ENCODE measurements at places on chromosomes 12 and 14. TPM values are rescaled to one million over a fixed set of nuclear protein-coding genes. Genes with fewer than 3 reads are reported as not detected.

Gene SMCO2
- total RNA-seq, result not detected

DNA sequence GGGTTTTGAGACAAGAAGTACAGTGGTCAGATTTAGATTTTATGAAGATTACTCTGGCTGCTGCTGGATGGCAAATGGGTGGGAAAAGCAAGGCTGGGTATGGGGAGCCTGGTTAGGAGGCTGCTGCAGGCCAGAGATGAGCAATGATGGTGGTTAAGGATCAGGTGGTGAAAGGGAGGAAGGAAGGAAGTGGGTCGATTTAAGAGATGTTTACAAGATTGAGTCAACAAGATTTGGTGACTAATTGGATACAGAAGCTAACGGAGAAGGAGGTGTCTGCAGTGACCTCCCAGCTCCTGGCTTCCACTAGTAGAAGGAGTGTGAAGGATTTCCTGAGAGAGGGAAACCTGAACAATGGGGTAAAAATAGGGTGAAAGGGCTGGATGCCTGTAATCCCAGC is 18.7 kb downstream of the NOS1 start:
- no peak for DNase-seq

Gene IAPP
- not detected for total RNA-seq

Gene NTS
- 0.09 TPM for total RNA-seq

GRCh38 chr12:55934773-55935172 is 3.8 kb downstream of the DGKA start:
- no peak for DNase-seq

Gene ZNF268
- 22.9 TPM for total RNA-seq

DNA sequence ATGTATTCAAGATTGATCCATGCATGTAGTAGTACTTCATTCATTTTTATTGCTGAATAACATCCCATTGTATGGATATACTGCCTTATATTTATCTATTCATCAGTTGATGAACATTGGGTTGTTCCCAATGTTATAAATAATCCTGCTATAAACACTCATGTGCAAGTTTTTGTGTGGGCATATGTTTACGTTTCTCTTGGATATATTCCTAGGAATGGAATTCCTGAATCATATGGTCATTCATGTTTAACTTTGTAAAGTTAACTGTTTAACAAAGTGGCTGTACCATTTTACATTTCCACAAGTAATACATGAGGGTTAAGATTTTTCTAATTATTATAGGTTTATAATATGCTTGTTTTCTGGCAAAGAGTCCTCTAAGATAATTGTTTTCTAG is 1568.2 kb upstream of the SEL1L start:
- DNase-seq, result no peak

GRCh38 chr12:72139411-72139810 is 132.8 kb upstream of the TRHDE start:
- DNase-seq, result no peak

DNA sequence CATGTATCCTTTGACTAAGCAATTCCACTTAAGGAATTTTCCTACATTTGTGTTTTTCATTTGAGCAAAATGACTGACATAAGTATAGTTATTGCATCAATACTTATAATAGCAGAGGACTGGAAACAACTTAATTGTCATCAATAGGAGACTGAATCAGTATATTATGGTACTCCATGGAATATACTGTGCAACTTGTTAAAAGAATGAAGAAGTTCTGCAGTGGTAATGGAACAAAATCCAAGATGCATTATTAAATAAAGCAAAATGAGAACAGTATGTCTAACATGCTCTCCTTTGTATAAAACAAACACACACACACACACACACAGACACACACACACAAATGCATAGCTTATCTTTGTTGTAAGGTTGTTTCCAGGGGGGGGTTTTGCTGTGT is 303.1 kb downstream of the RAD51B start:
- DNase-seq, result no peak

- DNase-seq, result no peak
These were observed 435.0 kb upstream of the STXBP6 start for GRCh38 chr14:25484906-25485305.

GRCh38 chr14:23521785-23522640 is 29.6 kb downstream of the ZFHX2 start:
- no peak for DNase-seq

Gene KRT73
- not detected for total RNA-seq

Gene RASAL1
- not detected for total RNA-seq

- DNase-seq, result no peak
These were observed 9.7 kb downstream of the TNS2 start for GRCh38 chr12:53059434-53060063.

DNA sequence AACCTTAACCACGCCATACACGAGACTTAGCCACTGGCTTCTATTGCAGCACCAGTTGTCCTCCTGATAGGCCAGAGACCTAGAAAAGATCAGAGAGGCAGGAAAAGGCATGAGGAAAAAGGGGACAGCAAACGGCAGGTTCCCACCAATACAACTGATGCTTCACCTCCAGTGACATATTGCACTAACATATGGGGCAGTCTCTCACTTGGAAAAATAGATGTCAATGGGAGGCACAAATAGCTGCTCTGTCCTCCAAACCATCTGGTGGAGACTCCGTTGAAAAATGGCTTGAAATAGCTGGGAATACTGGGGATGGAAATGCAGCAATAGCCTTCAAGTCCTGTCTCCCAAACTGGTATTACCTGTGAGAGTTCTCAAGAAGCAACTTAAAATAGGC is 20.3 kb downstream of the SLC8A3 start:
- DNase-seq, result no peak

Gene GRIP1
- 0.90 TPM for total RNA-seq

Gene CNTN1
- 0.27 TPM for total RNA-seq

GRCh38 chr12:123034865-123035264 is 54.4 kb downstream of the ARL6IP4 start:
- DNase-seq, result peak; percentile 34

DNA sequence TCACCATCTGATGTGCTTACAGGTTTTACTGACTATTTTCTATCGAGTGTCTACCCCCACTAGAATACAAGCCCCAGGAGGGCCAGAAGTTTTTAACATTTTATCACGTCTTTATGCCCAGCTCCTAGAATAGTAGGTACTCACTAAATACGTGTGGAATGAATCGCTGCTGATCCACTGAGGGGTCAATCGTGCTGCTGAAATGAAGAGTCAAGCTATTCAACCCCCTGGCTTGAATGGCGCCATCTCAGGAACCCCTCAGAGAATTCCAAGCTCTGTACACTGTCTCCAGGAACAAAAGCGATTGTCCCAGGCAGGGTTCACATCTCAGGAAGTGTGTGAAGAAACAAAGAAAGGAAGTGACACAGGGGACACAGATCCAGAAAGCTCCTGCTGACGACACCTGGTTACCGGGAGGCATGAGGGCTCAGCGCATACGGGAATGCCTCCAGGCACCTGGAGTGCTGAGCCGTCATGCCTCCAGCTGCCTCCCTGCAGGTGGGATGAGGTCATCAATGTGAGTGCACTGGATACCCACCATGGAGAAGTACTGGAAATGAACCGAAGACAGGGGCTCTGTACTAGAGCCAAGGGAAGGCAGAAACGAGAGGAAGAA is 45.6 kb downstream of the PITPNM2 start:
- no peak for DNase-seq

- no peak for DNase-seq
These were observed 119.2 kb upstream of the EVL start for GRCh38 chr14:99945732-99946651.

- no peak for DNase-seq
These were observed 15.4 kb upstream of the PPM1H start for GRCh38 chr12:62950317-62950716.

Gene SOAT2
- not detected for total RNA-seq

- no peak for DNase-seq
These were observed 14.2 kb upstream of the DYRK2 start for GRCh38 chr12:67634303-67634761.

DNA sequence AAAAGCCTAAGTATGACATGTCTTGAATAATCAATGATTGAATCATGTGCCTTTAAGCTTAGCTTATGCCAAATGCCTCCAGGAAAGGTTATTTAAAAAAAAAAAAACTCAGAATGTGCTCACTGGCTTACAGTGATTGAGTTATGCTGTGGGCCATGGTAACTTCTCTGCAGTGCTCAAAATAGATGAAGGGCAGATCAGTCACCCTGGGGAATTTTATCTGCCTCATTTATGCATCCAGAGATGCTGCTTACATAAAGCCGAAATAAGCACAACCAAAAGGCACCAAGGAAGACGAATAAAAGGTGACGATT is 118.7 kb upstream of the MDM1 start:
- no peak for DNase-seq

GRCh38 chr12:117279606-117280005 is 81.8 kb downstream of the NOS1 start:
- no peak for DNase-seq

DNA sequence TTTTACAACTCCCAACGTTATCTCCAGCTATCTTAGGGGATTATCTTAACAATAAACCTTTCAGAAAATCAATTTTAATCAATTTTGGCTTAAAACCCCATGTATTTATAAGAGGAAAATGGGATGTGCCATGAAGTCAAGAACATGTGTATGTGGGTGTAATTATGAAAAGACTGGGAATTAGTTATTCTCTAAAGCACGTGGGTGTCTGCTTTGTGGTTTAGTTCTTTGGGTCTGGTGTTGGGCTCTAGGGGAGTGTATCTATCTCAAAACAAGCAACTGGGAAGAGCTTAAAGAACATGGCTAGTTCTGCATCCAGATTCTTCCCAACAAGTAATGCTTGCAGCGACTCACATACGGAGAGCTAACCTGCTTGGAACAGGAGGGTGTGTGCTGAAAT is 40.1 kb upstream of the MAX start:
- DNase-seq, result no peak

GRCh38 chr12:122147514-122148290 is 26.3 kb downstream of the IL31 start:
- DNase-seq, result no peak

GRCh38 chr14:36757734-36758601 is 96.3 kb downstream of the PAX9 start:
- DNase-seq, result no peak

DNA sequence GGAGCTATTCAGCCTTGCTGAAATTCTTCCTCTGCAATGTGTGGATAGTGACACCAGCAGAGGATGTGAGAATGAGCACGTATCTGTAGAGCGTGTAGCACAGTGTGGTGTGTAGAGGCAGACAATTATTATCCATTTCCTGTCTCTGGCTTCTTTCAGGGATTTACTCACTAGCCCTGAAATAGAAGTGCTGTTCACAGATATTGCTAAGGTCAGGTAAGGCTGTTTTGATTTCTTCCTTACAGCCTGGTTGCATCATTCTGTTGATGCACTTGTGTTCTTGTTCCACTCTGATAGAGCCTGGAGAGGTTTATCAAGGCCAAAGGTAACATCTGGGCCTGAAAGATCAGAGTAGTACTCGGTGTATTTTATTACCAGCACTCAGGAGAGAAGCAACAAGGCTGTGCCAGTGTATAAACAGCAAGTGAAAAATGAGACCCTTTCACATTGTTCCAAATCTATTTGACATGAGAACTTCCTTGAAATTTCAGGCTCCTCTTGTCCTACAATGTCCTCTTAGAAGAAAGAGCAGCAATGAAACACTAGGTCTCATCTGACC is 16.7 kb downstream of the ARG2 start:
- peak; percentile 25 for DNase-seq

Gene BRF1
- 28.8 TPM for total RNA-seq

GRCh38 chr12:127024791-127025190 is 1242.2 kb upstream of the TMEM132C start:
- DNase-seq, result no peak

- DNase-seq, result no peak
These were observed 1.2 kb upstream of the AP1G2 start for GRCh38 chr14:23568600-23569331.

Gene DCN
- 2,298 TPM for total RNA-seq

- DNase-seq, result peak; percentile 75
These were observed 54.7 kb upstream of the FKBP4 start for GRCh38 chr12:2739832-2740641.

- peak; percentile 53 for DNase-seq
These were observed 10.5 kb downstream of the GPR137C start for GRCh38 chr14:52563120-52563519.

Gene RHOF
- 10.9 TPM for total RNA-seq

GRCh38 chr14:100042286-100042685 is 22.9 kb upstream of the EVL start:
- DNase-seq, result no peak

GRCh38 chr12:2959192-2959504 is at the start of gene TEAD4:
TEAD4 (plus strand) TSS chr12:2959397.
- DNase-seq, result peak; percentile 74

- DNase-seq, result no peak
These were observed 144.8 kb downstream of the TMEM117 start for GRCh38 chr12:43980627-43981191.

Gene R3HDM2
- 22.3 TPM for total RNA-seq

DNA sequence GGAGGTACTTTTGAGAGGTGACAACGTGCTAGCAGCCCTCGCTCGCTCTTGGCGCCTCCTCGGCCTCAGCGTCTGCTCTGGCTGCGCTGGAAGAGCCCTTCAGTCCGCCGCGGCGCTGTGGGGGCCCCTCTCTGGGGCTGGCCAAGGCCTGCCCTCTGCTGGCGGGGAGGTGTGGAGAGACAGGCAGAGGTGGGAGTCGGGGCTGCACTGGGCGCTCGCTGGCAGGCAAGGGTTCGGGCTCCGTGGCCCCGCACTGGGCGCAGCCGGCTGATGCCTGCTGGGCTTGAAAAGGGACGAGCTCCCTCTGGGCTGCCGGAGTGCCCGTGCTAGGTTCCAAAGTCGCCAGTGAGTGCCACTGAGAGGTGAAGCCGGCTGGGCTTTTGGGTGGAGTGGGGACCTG is 580.0 kb downstream of the DIO2 start:
- no peak for DNase-seq

Gene SYNDIG1L
- total RNA-seq, result not detected

Gene FAM90A1
- not detected for total RNA-seq

Gene OASL
- not detected for total RNA-seq

DNA sequence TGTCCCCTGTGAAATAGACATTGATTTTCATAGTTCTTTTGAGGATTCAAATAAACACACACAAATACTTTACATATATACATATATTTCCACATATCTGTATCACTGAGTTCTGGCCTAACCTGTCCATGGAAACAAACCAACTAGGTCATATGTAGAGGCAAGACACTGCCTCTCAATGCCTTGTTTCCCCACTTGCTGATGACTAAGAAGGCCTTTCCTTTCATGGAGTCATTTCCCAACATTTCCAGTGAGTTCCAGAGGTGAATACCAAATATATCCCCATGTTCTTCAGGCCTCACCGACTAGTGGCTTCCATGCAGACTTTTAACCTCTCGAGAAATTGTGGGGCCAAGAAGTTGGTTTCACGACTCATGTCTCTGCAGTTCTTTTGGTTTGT is 120.8 kb downstream of the DNAI7 start:
- no peak for DNase-seq

DNA sequence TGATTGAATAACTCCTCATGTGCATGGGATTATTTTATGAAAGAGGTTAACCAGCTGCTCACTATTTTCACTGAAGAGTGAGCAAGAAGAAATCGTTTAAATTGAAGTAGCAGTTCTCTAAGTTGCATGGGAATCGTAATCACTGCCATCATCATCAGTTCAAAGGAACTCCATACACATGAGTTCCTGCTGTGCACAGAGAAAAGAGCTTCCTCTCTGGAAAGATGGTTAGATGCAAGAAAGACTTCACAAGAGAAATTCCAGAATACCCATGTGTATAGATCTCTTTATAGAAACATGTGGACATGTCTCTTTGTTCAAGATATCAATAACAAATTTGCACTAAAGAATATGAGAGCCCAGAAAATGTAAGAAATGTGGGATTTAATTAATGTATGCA is 291.3 kb downstream of the PDZRN4 start:
- DNase-seq, result no peak

GRCh38 chr12:95918194-95918993 is 24.0 kb downstream of the CCDC38 start:
- DNase-seq, result peak; percentile 57

Data from fibroblast of the aortic adventitia (primary cell).